ENCODE measurements at places on chromosomes 11 and 22. TPM values are rescaled to one million over a fixed set of nuclear protein-coding genes. Genes with fewer than 3 reads are reported as not detected.

- no peak for DNase-seq
These were observed 53.8 kb downstream of the KIAA1671 start for GRCh38 chr22:25006354-25006753.

GRCh38 chr11:75350743-75351540, 519 bp downstream of the ARRB1 start:
- DNase-seq, result no peak

DNA sequence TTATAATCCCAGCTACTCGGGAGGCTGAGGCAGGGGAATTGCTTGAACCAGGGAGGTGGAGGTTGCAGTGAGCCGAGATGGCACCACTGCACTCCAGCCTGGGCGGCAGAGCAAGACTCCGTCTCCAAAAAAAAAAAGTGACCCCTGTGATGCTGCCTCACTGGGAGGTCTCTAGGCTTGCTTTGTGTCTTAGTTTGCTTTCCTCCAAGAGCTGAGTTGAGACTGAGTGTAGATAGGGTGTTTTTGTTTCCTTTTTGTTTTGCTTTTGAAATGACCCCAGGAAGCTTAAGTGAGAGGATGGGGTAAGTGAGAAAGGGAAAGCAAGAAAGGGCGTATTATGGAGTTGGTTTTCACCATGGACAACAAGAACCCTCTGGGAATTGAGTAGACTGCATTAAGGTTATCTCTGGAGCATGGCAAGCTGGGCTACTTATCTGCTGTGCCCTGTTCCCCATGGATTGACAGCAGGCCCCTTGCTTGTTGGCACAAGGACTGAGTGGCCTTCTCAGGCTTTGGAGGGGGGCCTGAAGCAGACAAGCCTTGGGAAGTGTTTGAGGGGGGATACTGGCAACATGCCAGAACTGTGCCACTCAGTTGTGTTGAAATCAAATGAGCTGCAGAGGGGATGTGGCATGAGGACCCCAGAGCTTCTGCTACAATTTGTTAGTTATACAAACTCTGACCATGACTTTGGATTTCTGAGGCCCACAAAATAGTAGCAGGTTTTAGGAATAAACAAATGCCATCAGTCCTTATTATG, 300.6 kb upstream of the C11orf87 start:
- DNase-seq, result no peak

DNA sequence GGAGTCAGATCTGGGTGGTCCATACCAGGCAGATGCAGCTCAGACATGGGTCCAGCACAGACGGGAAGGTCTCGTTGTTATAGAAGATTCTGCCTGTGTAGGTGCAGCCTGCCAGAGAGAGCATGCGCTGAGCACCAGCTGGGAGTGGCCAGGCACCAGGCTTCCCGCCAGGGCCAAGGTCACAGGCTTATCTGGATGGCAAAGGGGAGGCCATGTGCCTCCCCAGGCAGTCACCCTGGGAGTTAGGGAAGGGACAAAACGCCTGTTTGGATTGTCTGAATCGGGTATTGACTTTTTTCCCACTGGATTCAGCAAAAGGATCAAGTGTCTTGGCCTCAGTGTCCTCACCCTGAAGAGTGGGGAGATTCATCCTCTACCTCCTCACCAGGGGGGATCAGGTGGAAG, 26.5 kb downstream of the PGA5 start:
- DNase-seq, result no peak

- DNase-seq, result peak; percentile 41
These were observed 138.9 kb downstream of the MPPED1 start for GRCh38 chr22:43550672-43551071.

DNA sequence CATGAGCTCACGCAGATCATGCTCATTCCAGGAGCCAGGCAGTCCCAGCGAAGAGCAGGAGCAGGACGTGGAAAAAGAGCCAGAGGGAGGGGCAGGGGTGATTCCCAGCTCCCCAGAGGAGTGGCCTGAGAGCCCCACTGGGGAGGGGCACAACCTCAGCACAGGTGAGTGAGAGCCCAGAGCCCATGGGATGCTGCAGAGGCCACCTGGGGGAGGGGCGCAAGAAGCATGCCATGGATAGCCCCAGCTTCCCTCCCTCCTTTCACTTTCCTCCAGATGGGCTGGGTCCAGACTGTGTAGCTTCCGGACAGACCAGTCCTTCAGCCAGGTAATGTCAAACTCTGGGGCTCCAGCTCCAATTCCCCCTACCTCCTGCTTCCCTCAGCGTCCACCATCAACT, 6.2 kb downstream of the SMTNL1 start:
- DNase-seq, result no peak

DNA sequence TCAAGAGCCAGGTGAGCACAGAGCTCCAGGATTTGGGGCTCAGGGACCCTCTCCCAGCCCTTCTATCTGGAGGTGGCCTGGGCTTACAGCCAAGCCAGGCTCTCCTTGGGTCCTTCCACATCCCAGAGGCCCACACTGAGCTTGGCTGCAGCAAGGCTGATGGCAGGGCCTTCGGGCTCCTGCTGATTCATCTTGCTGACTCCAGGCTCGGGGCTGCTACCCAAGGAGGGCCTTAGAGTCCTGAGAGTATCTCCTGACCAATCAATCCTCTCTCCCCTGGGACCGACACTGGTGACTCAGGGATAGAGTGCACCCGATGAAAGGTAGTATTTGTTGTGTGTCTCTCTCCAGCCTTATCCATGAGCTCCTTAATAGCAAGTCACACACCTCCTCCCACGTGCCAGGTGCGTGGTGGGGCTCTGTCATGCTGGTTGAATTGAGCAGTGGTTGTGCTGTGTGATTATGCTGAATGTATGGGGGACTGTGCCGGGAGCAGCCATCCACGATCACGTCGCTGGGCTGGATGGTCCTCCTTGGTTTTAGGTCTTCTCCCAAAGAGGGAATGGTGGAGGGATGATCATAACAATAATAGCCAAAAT, 62.3 kb downstream of the GRIK4 start:
- DNase-seq, result no peak

- DNase-seq, result no peak
These were observed 60.5 kb upstream of the KCNQ1OT1 start for GRCh38 chr11:2760196-2760871.

DNA sequence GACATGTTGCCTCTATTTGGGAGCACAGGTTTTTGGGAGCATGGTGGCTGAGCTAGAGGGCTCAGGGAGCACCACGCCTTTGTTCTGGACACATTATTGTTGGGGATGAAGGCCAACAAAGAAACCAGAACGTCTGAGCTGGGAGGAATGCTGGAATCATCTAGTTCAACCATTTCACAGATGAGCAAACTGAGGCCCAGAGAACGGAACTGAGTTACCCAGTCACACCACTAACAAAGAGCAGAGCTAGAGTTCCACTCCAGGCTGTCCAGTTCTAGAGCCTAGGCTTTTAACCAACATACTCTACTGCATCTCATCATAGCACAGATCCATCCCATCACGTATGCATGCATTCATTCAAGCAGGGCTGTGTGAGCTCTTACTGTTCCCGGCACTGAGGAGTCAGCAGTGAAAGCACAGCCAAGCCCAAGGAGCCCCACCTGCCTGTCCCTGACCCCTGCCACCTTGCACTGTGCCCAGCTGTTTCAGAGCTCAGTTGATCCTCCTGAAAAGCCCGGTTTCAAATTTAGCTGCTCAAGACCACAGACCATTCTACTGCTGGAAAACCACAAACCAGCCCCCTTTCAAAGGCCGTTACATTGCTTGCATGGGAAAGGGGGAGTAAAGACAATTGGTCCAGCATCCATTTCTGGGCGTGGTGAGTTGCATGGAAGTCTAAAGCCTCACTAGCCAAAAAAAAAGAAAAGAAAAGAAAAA, 16.9 kb upstream of the TCF20 start:
- no peak for DNase-seq

DNA sequence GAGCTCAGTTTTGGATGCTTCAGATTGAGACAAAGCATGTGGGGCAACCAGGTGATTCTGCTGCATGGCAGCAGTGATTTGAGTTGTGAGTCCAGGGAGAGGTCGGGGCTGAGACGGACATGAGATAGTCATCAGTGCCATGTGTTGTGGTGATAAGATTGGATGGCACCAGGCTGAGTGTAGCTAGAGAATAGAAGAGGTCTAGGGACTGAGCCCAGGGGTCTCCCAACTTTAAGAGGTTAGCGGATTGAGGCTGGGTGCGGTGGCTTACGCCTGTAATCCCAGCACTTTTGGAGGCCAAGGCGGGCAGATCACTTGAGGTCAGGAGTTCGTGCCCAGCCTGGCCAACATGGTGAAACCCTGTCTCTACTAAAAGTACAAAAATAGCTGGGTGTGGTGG, 6.3 kb upstream of the CTSD start:
- peak; percentile 20 for DNase-seq

DNA sequence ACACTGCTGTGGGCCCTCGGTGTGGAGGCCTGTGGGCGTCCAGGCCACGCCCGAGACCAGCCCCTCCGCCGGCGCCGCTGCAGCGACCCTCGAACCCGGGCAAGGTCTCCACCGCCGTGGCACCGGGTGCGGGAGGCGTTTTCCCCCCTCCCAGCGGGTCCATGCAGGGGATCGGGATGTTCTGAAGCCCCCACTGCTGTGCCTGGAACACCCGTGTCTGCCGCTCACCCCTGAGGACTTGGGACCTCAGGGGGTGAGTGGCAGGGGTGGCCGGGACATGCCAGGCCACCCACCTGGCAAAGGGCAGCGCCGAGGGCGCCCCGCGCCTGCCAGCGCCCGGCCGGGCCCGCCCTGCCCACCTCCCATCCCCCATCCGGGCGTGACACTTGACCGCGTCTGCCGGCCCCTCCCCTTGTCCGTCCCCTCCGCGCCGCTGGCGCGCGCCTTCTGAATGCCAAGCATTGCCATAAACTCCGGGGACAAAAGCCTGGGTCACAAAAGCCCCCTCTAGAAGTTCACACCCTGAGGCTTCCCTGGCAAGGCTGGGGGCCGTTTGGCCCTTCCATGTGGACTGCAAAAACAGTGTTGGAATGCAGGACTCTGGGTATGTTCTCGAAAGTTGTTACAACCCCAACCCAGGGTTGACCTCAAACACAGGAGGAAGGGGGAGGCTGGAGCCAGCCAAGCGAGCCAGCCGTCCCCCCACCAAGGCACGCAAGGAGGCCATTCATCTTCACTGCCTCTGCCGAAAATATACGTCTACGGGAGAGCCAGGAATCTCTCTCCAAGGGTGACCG, 819 bp upstream of the KCNQ1OT1 start:
- DNase-seq, result peak; percentile 91

GRCh38 chr11:266676-267439, 11.3 kb upstream of the NLRP6 start:
- no peak for DNase-seq

DNA sequence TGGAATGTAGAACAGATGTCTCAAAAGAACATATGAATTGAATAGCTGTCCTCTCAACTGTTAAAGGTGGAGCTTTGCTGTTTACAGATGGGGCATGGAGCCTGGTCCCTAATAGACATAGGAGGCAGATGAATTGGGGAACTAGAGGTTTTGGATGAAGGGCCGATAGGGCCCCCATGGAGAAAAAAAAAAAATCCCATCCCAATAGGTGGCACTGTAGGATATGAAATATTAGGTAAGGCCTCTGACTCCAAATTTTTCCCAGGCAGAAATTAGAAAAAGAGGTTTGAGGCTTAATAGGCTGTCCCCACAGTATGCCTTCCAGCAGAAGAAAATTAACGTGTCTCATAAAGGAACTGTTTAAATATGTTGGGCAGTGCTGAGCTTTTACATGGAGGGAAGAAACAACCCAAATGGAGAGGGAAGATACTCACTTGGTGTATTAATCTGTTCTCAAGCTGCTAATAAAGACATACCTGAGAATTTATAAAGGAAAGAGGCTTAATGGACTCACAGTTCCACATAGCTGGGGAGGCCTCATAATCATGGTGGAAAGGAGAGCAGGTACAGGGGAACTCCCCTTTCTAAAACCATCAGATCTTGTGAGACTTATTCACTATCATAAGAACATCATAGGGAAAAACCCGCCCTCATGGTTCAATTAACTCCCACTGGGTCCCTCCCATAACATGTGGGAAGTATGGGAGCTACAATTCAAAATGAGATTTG, 30.1 kb upstream of the TMEM45B start:
- DNase-seq, result no peak

DNA sequence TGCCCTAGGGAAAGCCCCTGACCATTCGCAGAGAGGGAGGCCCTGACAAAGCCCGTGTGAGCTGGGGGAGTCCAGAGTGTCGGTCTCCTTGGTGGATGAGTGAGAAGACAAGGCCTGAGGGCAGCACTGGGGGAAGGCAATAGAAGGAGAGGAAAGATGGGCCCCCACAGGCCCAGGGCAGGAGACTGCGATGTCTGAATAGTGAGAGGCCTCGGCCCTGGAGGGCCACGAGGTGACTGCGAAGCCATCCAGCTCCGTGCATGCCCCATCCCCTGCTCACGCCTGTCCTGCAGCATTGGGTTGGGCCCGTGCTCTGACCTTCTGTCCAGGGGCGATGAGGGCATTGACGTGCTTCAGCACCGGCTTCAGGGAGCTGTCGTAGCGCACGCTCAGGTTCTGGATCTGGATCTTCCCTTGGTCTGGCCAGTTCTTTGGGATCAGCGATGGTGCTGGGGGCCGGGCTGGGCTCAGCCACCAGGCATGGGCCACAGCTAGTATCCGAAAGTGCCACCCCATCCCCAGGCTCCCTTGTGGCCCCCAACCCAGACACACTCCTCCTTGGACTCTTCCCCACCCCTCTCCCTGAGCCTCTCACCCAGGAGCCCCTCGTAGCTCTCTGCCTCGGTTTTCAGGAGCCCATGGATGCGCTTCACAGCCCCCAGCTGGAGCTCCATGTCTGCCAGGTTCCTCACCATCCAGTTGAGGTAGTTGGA, 8.3 kb upstream of the KCNJ11 start:
- no peak for DNase-seq

GRCh38 chr22:49229483-49230193, 598.0 kb downstream of the BRD1 start:
- DNase-seq, result peak; percentile 51

DNA sequence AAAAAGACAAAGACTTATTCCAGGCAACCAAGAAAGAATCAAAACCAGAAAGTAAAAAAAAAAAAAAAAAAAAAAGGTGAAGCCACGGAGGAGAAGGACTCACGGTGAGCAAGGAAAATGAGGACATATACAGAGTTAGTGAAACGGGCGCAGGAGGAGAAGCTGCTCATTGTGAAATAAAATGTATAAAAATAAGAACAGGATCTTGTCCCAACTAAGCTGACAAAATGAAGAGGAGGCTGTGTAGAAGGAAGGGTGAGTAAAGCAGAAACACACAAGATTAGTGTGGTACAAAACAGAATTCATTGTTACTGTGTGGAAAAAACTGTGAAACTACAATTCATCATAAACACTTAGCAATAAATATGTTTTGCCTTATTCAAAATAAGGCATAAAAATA, 7.6 kb downstream of the IL17REL start:
- no peak for DNase-seq

DNA sequence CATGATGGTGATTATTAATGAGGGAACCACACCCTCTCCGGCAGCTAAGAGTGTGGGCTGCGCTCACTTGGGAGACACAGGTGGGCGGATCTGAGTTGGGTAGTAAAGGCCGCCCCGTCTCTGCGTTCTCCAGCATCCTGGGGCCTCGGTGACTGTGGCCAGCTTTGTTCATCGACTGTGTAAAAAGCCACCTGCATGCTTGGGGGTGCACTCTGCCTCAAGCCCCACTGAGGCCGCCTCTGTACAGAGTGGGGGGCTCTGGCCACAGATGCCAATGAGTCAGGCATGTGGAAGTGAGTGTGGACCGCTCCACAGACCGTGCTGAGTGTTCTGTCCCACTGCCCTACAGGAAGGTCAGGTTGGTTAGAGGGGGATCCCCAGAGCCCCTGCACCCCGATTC, 192.7 kb downstream of the SHANK2 start:
- DNase-seq, result no peak

The SBF2 gene
- 99.7 TPM for total RNA-seq

The GLB1L3 gene
- total RNA-seq, result not detected

The RCOR2 gene
- total RNA-seq, result 0.58 TPM

The SERPING1 gene
- total RNA-seq, result 516 TPM

The MS4A6E gene
- total RNA-seq, result 3.6 TPM

The HTR3B gene
- total RNA-seq, result not detected

The CASP4 gene
- total RNA-seq, result 75.8 TPM

The SEC14L3 gene
- total RNA-seq, result not detected
